ENCODE measurements at places on chromosomes 3 and 15. TPM values are rescaled to one million over a fixed set of nuclear protein-coding genes. Genes with fewer than 3 reads are reported as not detected.

Gene TMIE
- not detected for total RNA-seq

Gene APBA2
- 27.8 TPM for total RNA-seq

Gene MOBP
- not detected for total RNA-seq

Gene GOLGA8J
- not detected for total RNA-seq

Gene IL5RA
- not detected for total RNA-seq

Gene ATG7
- 51.4 TPM for total RNA-seq

Gene P2RY12
- not detected for total RNA-seq

Gene RARB
- 1.4 TPM for total RNA-seq

Gene SH2D7
- total RNA-seq = not detected

Gene ACTRT3
- 2.5 TPM for total RNA-seq

Gene MFSD1
- total RNA-seq = 103 TPM

Gene CCR8
- not detected for total RNA-seq

Gene DNAH12
- total RNA-seq = under 0.01 TPM

Gene SERPINI1
- 1.1 TPM for total RNA-seq

Gene CLCN2
- 1.9 TPM for total RNA-seq

Gene TMA7
- 81.9 TPM for total RNA-seq

Gene UMPS
- total RNA-seq = 40.5 TPM

Gene SST
- not detected for total RNA-seq

Gene SNX33
- 12.7 TPM for total RNA-seq

Gene GPR87
- total RNA-seq = 0.36 TPM

Gene SPATA12
- total RNA-seq = under 0.01 TPM

Gene RPL22L1
- total RNA-seq = 77.8 TPM

Gene CD276
- total RNA-seq = 37.5 TPM

Gene SLC9C1
- not detected for total RNA-seq

Gene SMAD6
- 4.8 TPM for total RNA-seq

Gene CMC1
- 2.8 TPM for total RNA-seq

Gene CYP1A2
- total RNA-seq = not detected

Gene PAK6
- not detected for total RNA-seq

Gene ABCC5
- 8.4 TPM for total RNA-seq

Gene TMEM158
- 3.3 TPM for total RNA-seq

Gene GPR149
- total RNA-seq = not detected

Gene SLC22A13
- total RNA-seq = under 0.01 TPM

Gene AGBL1
- total RNA-seq = not detected

Gene SLC38A3
- 0.36 TPM for total RNA-seq

Gene PIERCE2
- total RNA-seq = 0.36 TPM

Gene STAC
- total RNA-seq = 0.36 TPM

Gene ANKRD63
- total RNA-seq = under 0.01 TPM

Gene KCNMB3
- total RNA-seq = 0.72 TPM

Gene EIF4E3
- total RNA-seq = 0.72 TPM

Gene LMAN1L
- total RNA-seq = not detected

Gene JMJD7
- 3.6 TPM for total RNA-seq

Data from IMR-90 (cell line).